ENCODE measurements at places on chromosomes 16 and 17. TPM values are rescaled to one million over a fixed set of nuclear protein-coding genes. Genes with fewer than 3 reads are reported as not detected.

The PIP4K2B gene
- 25.7 TPM for total RNA-seq

The TAT gene
- not detected for total RNA-seq

The SLFN14 gene
- total RNA-seq, result not detected

The TMEM11 gene
- 31.2 TPM for total RNA-seq

DNA sequence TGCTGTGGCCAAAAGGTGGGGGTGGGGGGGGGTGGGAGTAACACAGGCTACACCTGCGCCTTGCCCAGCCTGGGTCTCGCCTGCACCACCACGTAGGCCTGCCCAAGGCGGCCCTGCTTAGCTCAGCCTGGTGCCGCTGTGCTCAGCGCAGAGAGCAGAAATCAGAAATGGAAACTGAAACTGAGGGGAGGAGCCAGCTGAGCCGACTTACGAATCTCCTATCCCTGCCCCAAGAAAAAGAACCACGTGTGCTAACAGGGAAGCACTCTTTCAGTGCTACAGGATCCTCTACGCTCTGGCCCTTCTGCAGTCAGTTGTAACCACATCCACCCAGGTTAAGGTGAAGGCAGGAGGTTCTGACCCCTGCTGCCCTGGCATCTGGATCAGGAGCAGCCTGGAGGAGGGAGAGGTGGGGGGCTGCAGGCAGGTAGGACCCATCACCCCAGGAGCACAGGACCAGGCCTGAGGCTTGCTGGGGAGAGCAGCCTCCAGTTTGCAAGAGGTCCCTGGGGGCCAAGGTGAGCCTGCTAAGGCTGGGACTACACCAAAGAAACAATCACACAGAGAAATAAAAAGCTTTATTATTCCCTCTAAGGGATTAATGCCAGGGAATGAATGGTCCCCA, at the start of gene DHX58:
TSS of gene DHX58 (minus strand) at position 163 of the 625 bp plus-strand sequence. CDS start 822 bp downstream, outside the sequence.
- no peak for DNase-seq
